ENCODE measurements at places on chromosomes 2 and 18. TPM values are rescaled to one million over a fixed set of nuclear protein-coding genes. Genes with fewer than 3 reads are reported as not detected.

Gene BUB1
- polyA plus RNA-seq = 11.0 TPM

DNA sequence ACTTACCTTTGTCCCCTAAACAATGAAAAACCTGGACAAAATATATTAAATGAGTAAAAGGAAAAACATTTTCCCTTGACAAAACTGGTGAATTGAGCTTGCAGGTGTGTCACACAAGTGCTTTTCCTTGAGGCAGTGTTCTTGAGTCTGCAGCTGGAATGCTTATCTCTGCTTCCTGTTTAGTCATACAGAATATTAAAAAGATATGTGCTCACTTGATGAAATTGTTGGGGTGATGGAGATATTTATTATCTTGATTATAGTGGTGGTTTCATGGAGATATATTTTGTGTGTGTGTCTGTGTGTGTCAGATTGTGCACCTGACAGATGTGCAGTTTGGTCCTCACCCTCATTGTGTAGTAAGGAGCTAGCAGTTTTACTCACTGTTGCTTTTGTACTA is 3.3 kb downstream of the TAF1B start:
- DNase-seq = no peak

GRCh38 chr2:4404363-4404762 is 701.0 kb downstream of the DCDC2C start:
- no peak for DNase-seq

Gene SERPINB4
- polyA plus RNA-seq = 3.9 TPM

DNA sequence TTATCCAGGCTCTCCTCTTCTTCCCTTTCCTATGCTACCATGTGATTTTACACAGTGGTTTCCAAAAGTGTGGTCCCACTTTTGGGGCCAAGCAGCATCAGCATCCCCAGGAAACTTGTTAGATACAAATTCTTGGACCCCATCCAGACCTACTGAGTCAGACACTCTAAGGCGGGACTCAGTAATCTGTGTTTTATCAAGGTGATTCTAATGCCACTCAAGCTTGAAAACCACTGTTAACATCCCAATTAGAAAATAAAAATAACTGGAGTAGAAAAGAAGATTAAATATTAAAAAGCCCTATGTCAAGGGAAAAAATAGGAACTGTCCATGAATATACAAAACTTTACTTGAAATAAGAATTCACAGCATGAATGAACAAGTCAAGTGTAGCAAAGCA is 10.8 kb downstream of the DSG2 start:
- no peak for DNase-seq

GRCh38 chr2:132733094-132733493 is 63.1 kb upstream of the LYPD1 start:
- DNase-seq = peak; percentile 46

Gene EMX1
- polyA plus RNA-seq = not detected

Gene LIMS3
- 2.9 TPM for polyA plus RNA-seq

GRCh38 chr2:64193491-64193890 is 49.3 kb upstream of the PELI1 start:
- DNase-seq = no peak

DNA sequence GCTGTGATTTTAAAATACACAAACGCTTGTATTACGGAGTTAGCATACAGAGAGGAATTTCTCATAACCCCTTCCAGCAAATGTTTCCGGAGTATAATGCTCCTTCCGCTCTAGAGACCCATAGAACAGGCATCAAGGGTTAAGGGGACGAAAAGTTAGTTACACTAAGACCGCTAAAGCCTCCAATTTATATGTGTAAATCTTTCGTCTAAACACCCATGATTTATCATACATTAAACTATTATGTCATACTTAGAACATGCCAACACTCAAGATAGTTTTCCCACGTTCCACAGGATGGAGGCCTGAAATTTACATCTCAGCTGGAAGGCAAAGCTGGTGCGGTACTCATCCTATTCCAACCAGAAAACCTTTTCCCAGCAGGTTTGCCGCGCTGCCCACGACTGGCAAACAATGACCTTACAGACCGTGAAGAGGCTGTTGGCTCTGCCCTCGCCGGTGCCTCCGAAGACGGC is 650 bp downstream of the ORMDL1 start:
- DNase-seq = no peak

DNA sequence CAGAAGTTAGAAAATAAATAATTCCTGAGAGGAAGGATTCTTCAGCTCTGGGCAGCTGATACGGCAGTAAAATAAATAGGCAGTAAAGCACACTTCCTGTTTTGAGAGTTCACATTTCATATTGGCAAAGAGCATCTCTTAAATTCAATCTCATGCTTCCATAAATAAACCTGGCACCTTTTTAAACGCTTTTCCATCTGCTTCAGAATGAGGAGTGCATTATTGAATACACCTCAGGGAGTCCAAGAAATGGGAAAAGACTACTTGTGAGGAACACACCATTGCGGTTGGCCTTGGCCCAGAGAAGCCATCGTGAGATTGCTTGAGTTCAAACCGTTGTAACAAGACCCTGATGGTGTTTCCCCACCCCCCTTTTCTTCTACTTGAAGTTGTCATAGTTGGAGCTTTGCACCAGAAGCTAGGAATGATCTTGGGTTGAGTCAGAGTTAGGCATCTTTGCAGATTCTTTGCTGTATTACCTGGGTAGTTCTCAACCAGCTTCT is 123.9 kb downstream of the RDH14 start:
- DNase-seq = peak; percentile 47

- DNase-seq = no peak
Observed at GRCh38 chr2:30261695-30262211, 30.4 kb downstream of the LBH start.

DNA sequence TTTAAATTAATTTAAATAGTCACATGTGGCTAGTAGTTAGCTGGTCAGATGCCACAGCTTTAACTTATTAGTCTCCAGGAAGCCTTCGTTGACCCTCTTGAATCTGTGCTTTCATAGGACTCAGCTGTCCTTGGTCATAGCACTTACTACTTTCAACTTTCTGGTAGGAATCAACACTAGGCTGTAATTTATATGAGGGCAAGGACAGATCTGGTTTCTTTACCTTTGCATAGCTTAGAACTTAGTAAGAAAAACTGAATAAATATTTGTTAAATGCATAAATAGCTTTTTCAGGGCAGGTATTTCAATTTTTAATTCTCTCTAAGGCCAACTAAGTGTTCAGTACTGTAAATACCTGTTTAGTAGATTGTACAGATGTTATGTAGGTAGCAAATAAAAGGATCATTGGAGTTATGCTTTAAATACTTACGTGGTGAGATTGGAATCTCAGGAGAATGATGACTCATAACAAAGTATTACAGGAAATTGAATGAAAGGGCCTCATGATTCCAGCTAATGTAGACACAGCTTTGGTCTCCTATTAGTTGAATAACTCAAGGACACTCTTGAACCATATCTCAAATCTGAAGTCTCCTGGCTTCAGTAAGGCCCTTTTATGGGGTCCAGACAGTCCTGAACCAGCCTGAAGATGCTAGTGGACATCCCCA is 2.6 kb downstream of the CLIP4 start:
- no peak for DNase-seq

Gene TMEM198
- polyA plus RNA-seq = 2.4 TPM

Measured in muscle of back (tissue), 13 donors.